ENCODE measurements at places on chromosomes 5 and 9. TPM values are rescaled to one million over a fixed set of nuclear protein-coding genes. Genes with fewer than 3 reads are reported as not detected.

The CDH18 gene
- total RNA-seq, result not detected

The FAM200C gene
- 1.0 TPM for total RNA-seq

The GAPT gene
- not detected for total RNA-seq

The CA9 gene
- total RNA-seq, result 1.2 TPM

The DIRAS2 gene
- not detected for total RNA-seq

The APBA1 gene
- 6.2 TPM for total RNA-seq

GRCh38 chr5:128541385-128541784, 3.3 kb upstream of the FBN2 start:
- H3K4me1 ChIP-seq, result no peaks in the 10 kb centered on the region
- no peak for DNase-seq
- H3K27me3 ChIP-seq, result peaks cover 21% of the 10 kb centered on the region
- H3K36me3 ChIP-seq, result peaks cover under 1% of the 10 kb centered on the region
- no peak overlapping the region for H3K4me3 ChIP-seq
- no peak overlapping the region for H3K27ac ChIP-seq

DNA sequence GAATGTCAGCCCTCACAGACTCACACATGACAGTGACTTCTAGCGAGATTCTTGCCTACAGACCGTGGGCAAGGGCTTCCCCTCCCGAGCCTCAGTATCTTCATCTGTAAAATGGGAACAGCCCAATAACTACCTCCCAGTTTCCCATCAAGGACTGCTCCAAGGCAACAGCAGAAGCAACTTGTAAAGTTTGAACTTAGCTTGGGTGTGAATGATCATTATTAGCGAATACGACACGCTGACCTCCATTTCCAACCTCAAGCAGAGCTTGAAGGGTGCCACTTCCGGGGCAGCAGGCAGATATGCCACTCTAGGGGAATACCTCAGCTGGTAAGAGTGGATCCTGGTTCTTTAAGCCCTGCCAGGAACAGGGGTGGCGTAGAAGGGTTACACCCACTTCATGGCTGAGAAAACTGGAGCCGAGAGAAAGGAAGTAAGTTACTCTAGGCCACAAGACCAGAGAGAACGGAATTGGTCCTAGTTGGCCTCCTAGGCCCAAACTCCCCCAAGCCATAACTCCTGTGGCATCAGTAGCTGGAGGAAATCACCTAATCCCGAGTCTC, 2.0 kb downstream of the RNF44 start:
- peak; percentile 64 for DNase-seq
- H3K4me3 ChIP-seq, result peak overlapping the region; percentile 97
- H3K36me3 ChIP-seq, result peaks cover 46% of the 10 kb centered on the region
- peak overlapping the region; percentile 95 for H3K27ac ChIP-seq

- H3K27me3 ChIP-seq, result peaks cover 7% of the 10 kb centered on the region
- no peaks in the 10 kb centered on the region for H3K36me3 ChIP-seq
- H3K4me3 ChIP-seq, result no peak overlapping the region
- DNase-seq, result no peak
Measured at GRCh38 chr5:178440181-178440580, 150.0 kb downstream of the COL23A1 start.

- no peak for DNase-seq
- no peaks in the 10 kb centered on the region for H3K27me3 ChIP-seq
- H3K4me1 ChIP-seq, result no peaks in the 10 kb centered on the region
- H3K4me3 ChIP-seq, result no peak overlapping the region
- H3K27ac ChIP-seq, result no peak overlapping the region
- peaks cover 5% of the 10 kb centered on the region for H3K36me3 ChIP-seq
Measured at GRCh38 chr9:95078939-95079338, 238.6 kb downstream of the FANCC start.

DNA sequence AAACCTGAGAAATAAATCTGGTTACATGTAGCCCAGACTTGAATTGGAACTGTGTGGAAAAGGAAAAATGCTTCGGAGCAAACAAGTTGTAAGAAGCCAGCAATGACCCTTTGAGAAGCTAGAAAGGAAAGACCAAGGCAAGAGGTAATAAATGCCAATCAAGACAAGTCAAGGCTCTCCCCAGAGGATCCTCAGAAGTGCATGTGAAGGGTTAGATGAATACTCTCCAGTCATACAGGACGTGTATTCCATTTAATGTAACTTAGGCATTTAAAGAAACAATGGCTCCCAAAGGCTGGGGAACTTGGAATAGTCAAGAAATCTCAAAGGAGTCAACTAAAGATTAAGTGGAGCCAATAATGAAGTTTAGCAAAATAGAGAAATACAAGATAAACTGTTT, 36.2 kb downstream of the EPB41L4A start:
- H3K36me3 ChIP-seq, result no peaks in the 10 kb centered on the region
- H3K27ac ChIP-seq, result no peak overlapping the region
- peaks cover 11% of the 10 kb centered on the region for H3K27me3 ChIP-seq
- H3K4me3 ChIP-seq, result no peak overlapping the region

DNA sequence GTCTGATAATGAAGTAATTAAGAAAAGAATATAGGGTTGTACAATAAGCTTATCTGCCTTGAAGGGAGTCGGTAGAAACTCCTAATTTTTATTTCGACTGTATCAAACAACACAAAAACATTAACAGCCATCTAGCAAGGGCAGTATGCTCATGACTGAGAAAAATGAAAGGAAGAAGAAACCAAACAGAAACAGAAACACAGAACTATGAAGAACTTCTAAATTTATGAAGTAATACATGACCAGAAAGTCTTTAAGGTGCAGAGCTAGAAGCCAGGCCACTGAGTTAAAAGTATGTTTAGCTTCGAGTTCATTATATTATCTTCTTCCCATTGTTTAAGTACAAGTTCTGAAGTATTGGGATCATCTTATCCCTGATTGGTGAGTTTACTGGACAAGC, 367.3 kb upstream of the C9orf72 start:
- DNase-seq, result no peak
- no peaks in the 10 kb centered on the region for H3K4me1 ChIP-seq
- H3K27me3 ChIP-seq, result no peaks in the 10 kb centered on the region
- H3K36me3 ChIP-seq, result no peaks in the 10 kb centered on the region
- no peak overlapping the region for H3K27ac ChIP-seq
- H3K4me3 ChIP-seq, result no peak overlapping the region

GRCh38 chr5:148511810-148512347, 128.1 kb downstream of the FBXO38 start:
- H3K27me3 ChIP-seq, result peaks cover 13% of the 10 kb centered on the region
- no peak for DNase-seq
- no peaks in the 10 kb centered on the region for H3K36me3 ChIP-seq
- no peak overlapping the region for H3K27ac ChIP-seq
- no peak overlapping the region for H3K4me3 ChIP-seq

DNA sequence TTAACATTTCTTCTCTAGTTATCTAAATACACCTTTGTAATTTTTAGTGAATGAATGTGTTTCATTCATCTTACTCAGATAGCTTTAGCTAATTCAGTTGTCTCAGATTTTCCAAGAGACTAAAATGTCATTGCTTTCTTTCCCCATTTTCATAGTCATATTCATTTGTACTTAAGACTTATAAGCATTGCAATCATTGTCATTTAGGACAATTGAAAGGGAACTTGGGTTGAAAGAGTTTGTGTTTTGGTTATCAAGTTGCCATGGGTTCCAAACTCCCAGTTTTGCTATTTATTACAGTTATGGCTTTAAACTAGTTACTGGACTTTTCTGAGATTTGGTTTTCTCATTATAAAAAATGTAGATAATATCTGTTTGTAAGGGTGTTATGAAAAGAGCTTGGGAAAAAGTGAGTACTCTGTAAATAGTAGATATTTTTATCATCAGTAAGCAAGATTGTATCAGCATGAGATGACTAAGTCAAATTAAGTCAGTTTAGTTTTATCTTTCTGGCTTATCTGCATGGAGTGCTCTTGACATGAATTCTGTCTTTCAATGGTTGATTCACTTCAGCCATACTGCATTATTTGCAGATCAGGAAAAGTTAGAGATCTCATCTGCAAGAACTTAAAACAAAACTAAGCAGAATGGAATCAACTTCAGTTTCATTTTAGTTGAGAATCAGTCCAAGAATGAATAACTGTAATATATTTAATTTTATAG, 107.5 kb downstream of the PBX3 start:
- DNase-seq, result no peak
- peaks cover 7% of the 10 kb centered on the region for H3K4me1 ChIP-seq
- no peak overlapping the region for H3K4me3 ChIP-seq
- no peaks in the 10 kb centered on the region for H3K27me3 ChIP-seq
- no peaks in the 10 kb centered on the region for H3K36me3 ChIP-seq
- H3K27ac ChIP-seq, result no peak overlapping the region

DNA sequence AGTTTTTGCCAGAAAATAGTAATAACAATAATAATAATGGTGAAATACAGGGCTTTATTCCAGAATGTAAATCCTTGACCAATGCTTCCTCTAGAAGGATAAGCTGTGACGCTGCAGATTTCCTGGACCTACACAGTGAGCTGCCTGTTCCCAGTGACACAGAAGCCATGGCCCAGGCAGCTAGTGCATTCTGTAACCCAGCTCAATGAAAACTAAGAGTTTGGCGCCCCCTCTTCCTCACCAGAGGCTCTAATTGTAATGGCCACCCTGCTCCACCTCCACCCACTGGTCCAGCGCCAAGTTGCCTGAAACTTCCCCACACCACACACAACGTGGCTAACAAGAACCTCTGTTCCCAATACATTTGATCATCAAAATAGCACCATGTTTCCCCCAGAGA, 248.1 kb downstream of the CETN3 start:
- no peak overlapping the region for H3K27ac ChIP-seq
- no peaks in the 10 kb centered on the region for H3K36me3 ChIP-seq
- DNase-seq, result no peak
- H3K4me3 ChIP-seq, result no peak overlapping the region
- H3K27me3 ChIP-seq, result no peaks in the 10 kb centered on the region

DNA sequence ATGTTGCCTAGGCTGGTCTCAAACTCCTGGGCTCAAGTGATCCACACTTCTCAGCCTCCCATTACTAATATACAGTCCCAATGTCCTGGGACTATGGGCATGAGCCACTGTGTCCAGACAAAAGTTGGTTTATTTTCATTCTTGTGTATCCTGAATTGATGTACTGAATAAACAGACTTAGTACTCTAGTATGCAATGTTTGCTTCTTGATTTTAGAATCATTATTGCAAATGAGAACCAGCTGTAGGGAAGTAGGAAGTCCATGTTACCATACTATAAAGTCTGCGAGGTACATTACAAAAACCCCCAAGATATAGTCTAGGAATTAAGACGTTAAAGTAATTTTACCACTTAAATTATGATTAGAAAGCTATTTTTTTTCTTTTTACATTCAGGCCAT, 334.6 kb upstream of the KLF9 start:
- no peaks in the 10 kb centered on the region for H3K4me1 ChIP-seq
- DNase-seq, result no peak
- no peaks in the 10 kb centered on the region for H3K36me3 ChIP-seq
- peaks cover 3% of the 10 kb centered on the region for H3K27me3 ChIP-seq

DNA sequence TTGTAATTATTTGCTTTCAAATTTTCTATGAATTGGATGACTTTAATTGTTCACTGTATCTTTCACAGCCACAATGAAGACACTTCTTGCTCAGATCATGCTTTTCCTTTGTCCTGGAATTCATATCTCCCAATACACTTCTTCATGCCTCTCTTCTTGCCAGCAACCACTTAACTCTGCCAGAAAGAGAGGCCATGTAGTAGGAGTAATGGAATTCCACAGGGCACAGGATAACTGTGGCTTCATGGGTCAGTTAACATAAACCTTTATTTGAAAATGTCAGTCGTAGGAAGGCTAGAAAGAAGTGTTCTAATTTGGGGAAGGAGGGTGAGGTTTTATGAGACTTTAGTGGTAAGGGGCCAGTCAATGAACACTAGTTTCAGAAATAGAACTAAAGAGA, 190.3 kb downstream of the TMEM167A start:
- H3K27ac ChIP-seq, result no peak overlapping the region
- H3K27me3 ChIP-seq, result peaks cover 2% of the 10 kb centered on the region
- no peak overlapping the region for H3K4me3 ChIP-seq
- no peaks in the 10 kb centered on the region for H3K36me3 ChIP-seq
- no peak for DNase-seq

- DNase-seq, result no peak
- peaks cover 1% of the 10 kb centered on the region for H3K27me3 ChIP-seq
- no peaks in the 10 kb centered on the region for H3K4me1 ChIP-seq
- H3K4me3 ChIP-seq, result no peak overlapping the region
- no peak overlapping the region for H3K27ac ChIP-seq
- H3K36me3 ChIP-seq, result no peaks in the 10 kb centered on the region
Measured at GRCh38 chr5:122507581-122507980, 195.5 kb downstream of the SNCAIP start.

- DNase-seq, result peak; percentile 44
- H3K4me1 ChIP-seq, result peaks cover 71% of the 10 kb centered on the region
- no peak overlapping the region for H3K4me3 ChIP-seq
- H3K36me3 ChIP-seq, result peaks cover 8% of the 10 kb centered on the region
Measured at GRCh38 chr9:68979538-68980314, 34.2 kb downstream of the PRKACG start.

- H3K27me3 ChIP-seq, result no peaks in the 10 kb centered on the region
- no peak for DNase-seq
- H3K36me3 ChIP-seq, result no peaks in the 10 kb centered on the region
- no peaks in the 10 kb centered on the region for H3K4me1 ChIP-seq
- no peak overlapping the region for H3K27ac ChIP-seq
- H3K4me3 ChIP-seq, result no peak overlapping the region
Measured at GRCh38 chr9:9598723-9599122, 1014.1 kb downstream of the PTPRD start.

DNA sequence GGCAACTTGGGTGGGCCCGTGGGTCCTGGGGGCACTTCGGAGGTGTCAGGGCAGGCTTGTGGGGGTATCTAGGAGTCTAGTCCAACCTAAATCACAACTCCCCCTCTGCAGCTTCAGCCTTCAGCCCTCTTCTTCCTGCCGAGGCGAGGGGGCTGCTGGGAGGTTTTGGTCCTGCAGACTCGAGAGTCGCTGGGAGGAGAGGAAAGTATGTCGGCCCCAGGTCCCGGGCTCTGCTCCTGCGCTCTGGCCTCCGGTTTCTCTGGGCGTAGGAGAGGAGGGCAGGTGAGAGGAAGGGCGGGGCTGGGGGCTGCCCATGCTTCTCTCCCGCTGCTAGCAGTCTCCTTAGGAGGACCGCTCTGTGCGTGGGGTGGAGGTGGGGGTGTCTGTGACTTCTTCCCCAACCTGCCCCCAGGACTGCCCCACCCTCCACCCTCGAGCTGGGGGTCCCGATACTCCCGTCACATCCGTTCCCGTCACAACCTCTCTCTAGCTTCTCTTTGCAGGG, 139.8 kb upstream of the COL5A1 start:
- no peaks in the 10 kb centered on the region for H3K36me3 ChIP-seq
- peaks cover 10% of the 10 kb centered on the region for H3K27me3 ChIP-seq
- no peak for DNase-seq
- H3K4me3 ChIP-seq, result no peak overlapping the region
- no peaks in the 10 kb centered on the region for H3K4me1 ChIP-seq

- DNase-seq, result no peak
- H3K4me1 ChIP-seq, result no peaks in the 10 kb centered on the region
- no peak overlapping the region for H3K4me3 ChIP-seq
- H3K36me3 ChIP-seq, result no peaks in the 10 kb centered on the region
- peaks cover 2% of the 10 kb centered on the region for H3K27me3 ChIP-seq
- H3K27ac ChIP-seq, result no peak overlapping the region
Measured at GRCh38 chr9:93391898-93392297, 59.6 kb upstream of the FAM120A start.

GRCh38 chr9:16090907-16091629, 538.2 kb downstream of the CCDC171 start:
- no peaks in the 10 kb centered on the region for H3K4me1 ChIP-seq
- DNase-seq, result no peak
- H3K4me3 ChIP-seq, result no peak overlapping the region
- no peaks in the 10 kb centered on the region for H3K36me3 ChIP-seq
- no peaks in the 10 kb centered on the region for H3K27me3 ChIP-seq
- no peak overlapping the region for H3K27ac ChIP-seq

- DNase-seq, result no peak
- H3K27ac ChIP-seq, result no peak overlapping the region
- no peaks in the 10 kb centered on the region for H3K4me1 ChIP-seq
- no peaks in the 10 kb centered on the region for H3K36me3 ChIP-seq
Measured at GRCh38 chr5:38796742-38797108, 49.1 kb upstream of the OSMR start.

Measured in activated CD4-positive, alpha-beta memory T cell treated with anti-CD3 and anti-CD28 coated beads, Interleukin-2, amount 10 ng/mL, durations not matched to agents 7 days and 5 days (primary cell).